ENCODE measurements at places on chromosomes 7 and 10.

- no peaks in the 10 kb centered on the region for H3K36me3 ChIP-seq
- DNase-seq: no peak
- H3K27me3 ChIP-seq: peaks cover 51% of the 10 kb centered on the region
Measured at GRCh38 chr7:90432752-90433151, 29.5 kb downstream of the CLDN12 start.

GRCh38 chr7:98841179-98841997 is 28.4 kb downstream of the TMEM130 start:
- DNase-seq: peak; percentile 40
- H3K27ac ChIP-seq: no peak overlapping the region
- no peak overlapping the region for H3K4me3 ChIP-seq
- peaks cover 2% of the 10 kb centered on the region for H3K4me1 ChIP-seq

DNA sequence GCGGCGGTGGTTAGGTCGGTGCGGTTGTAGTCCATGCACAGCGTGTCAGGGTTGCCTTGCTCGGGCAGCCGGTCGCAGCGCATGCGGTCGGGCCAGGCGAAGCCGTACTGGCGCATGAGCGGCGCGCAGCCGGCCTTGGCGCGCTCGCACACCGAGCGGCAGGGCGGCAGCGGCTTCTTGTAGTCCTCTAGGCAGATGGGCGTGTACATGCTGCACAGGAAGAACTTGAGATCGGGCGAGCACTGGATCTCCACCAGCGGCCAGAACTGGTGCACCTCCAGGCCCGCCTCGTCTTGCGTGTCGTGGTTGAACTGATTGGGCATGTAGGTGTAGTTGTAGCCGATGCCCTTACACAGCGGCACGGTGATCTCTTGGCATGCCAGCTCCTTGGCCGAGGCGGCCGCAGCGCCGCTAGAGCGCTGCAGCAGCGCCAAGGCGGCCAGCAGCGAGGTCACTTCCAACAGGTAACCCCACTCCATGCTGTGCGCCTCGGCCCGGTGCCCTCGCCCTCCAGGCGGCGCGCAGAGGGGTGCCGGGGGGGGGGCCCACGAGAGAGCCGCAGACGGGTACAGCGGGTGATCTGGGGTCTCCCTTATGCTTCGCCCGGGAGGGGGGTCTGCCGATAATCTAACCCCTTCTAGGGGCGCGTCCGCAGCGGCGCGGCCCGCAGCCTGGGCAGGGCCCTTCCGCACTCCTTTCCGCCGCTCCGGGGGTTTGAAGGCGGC is 983 bp downstream of the FZD8 start:
- H3K4me3 ChIP-seq: peak overlapping the region; percentile 80
- DNase-seq: peak; percentile 38
- H3K4me1 ChIP-seq: peaks cover 41% of the 10 kb centered on the region
- H3K27me3 ChIP-seq: peaks cover 73% of the 10 kb centered on the region

DNA sequence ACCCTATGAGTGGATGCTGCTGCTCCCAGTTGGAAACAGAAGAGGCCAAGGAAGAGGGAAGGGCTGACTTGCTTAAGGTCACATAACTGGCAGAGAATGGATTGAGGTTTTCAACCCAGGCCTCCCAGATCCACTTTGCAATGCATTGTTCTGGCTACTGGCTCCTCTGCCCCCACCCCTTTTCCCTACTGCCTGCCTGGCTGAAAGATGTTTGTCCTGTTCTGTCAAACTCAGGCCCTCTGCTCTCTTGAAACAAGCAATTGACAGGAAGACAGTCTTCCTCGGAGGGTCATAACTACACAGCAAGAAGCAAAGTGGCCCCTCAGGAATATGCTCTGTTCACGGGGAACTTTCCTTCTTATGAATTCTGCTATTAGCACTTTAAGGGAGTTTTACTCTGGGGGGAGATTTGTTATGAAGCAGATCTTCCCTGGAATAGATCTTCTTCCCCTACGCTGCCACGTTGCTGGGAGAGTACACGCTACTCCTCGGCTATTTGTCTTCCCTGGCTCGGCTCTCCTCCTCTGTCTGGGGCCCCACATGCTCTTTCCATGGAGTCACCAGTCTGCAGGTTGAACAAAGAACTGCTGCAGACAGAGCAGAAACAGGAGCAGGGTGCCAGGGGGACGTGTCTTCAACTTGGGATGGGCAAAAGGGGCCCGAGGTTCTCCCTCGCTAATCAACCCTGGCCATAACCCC is 436.1 kb downstream of the TYW1 start:
- no peaks in the 10 kb centered on the region for H3K4me1 ChIP-seq
- no peak for DNase-seq
- no peaks in the 10 kb centered on the region for H3K36me3 ChIP-seq
- no peaks in the 10 kb centered on the region for H3K27me3 ChIP-seq
- H3K4me3 ChIP-seq: no peak overlapping the region
- no peak overlapping the region for H3K27ac ChIP-seq

DNA sequence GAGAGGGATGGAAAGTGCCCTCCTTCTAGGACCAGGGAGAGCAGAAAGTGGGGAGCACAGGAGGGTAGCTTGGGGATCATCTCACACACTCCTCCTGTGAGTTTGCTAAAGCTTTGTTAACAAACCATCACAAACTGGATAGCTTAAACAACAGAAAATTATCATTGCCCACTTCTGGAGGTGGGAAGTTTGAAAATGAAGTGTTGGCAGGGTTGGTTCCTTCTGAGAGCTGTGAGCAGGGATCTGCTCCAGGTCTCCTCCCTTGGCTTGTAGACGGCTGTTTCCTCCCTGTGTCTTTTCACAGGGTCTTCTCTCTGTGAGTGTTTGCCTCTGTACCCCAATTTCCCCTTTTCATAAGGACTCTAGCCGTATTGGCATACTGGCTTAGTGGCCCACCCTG is 32.0 kb upstream of the CXCL12 start:
- no peaks in the 10 kb centered on the region for H3K4me1 ChIP-seq
- DNase-seq: no peak
- peaks cover 9% of the 10 kb centered on the region for H3K27me3 ChIP-seq

DNA sequence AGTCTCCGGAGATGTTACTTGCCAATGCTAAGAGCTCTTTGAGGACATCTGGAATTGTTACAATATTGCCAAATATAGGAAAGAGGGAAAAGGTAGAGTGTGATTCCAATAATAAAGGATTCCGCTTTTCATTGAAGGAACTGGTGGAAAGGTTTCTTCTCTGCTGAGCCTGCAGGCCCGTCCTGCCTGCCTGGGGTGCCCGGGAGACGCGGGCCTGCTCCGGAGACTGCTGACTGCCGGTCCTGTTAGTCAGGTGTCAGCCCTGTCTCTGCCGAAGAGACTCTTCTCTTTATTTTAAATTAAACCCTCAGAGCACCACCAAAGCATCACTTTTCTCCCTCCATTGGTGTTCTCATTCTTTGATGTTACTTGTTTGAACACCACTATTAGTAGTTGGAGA is 2.2 kb downstream of the EGFR start:
- no peak overlapping the region for H3K27ac ChIP-seq
- peaks cover 43% of the 10 kb centered on the region for H3K27me3 ChIP-seq
- H3K36me3 ChIP-seq: no peaks in the 10 kb centered on the region

GRCh38 chr7:22252016-22252415 is 104.9 kb downstream of the RAPGEF5 start:
- H3K27ac ChIP-seq: no peak overlapping the region
- peaks cover 3% of the 10 kb centered on the region for H3K36me3 ChIP-seq
- no peaks in the 10 kb centered on the region for H3K4me1 ChIP-seq
- no peak overlapping the region for H3K4me3 ChIP-seq
- no peak for DNase-seq

DNA sequence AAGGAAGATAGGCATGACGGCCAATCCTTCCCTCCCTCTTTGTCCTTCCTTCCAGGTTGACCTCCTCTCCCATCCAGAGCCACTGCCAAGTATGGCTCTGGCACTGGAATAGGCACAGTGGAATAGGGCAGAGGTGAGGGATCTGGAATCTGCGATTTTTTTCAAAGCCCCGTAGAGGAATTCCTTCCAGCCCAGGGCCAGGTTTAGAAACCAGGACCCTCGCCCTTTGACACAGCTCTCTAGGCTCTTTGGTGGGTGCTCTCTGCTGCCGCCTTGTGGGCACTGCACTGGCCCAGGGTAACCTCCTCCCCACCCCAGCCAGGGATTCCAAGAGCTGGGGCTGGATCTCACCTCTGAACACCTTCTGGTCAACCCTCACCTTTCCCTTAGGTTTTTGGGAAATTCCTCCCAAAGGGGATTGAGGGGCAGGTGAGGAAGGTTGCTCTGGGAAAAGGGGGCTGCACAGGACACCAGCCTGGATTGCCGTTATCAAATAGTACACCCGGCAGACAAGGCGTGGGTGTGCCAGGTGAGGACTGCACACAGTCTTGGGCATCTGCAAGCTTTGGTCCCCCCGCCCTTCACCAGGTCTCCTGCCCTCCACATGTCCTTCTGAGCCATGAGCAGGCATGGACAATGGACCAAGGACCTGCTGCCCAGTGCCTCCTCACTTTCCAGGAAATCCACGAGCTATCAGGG is 22.8 kb downstream of the C10orf105 start:
- H3K4me3 ChIP-seq: no peak overlapping the region
- H3K4me1 ChIP-seq: peaks cover 53% of the 10 kb centered on the region
- H3K27me3 ChIP-seq: peaks cover 4% of the 10 kb centered on the region

GRCh38 chr7:47247132-47247531 is 334.8 kb downstream of the TNS3 start:
- no peaks in the 10 kb centered on the region for H3K36me3 ChIP-seq
- H3K27ac ChIP-seq: no peak overlapping the region
- H3K4me1 ChIP-seq: no peaks in the 10 kb centered on the region

- H3K27me3 ChIP-seq: no peaks in the 10 kb centered on the region
- no peak for DNase-seq
- H3K4me1 ChIP-seq: peaks cover 15% of the 10 kb centered on the region
- no peak overlapping the region for H3K4me3 ChIP-seq
- H3K36me3 ChIP-seq: peaks cover 2% of the 10 kb centered on the region
Measured at GRCh38 chr7:107889992-107890391, 991 bp upstream of the DLD start.

GRCh38 chr7:122460936-122461335 is 156.4 kb upstream of the FEZF1 start:
- H3K36me3 ChIP-seq: no peaks in the 10 kb centered on the region
- H3K27me3 ChIP-seq: no peaks in the 10 kb centered on the region
- no peaks in the 10 kb centered on the region for H3K4me1 ChIP-seq

DNA sequence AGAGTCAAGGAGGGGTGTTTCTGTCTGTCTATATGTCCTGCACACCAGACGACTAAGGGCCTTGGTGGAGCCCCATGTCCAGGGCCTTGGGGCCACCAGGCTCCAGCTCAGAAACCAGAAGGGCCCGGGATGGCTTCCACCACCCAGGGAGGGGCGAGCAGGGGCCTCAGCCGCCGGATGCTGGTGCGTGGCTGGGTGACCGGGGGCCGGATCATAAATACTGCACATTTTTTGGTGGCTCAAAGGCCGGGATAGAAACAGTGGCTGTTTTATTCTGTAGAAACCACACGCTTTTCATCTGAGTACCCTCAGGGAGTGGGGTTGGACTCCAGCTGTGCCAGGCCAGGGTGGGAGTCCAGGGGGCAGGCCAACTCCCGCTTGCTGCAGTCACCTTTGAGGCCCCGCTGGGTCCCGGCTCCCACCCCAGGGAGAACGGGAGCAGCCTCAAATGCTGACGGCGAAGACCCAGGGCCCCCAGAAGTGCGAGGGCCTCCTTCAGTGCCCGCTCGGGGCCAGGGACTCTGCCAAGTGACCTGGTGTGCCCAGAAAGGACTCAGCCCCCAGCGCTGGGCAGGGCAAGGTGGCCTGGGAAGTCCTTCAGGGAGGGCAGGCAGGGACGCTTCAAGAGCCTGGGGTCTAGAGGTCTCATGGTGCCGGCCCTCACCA is 28.2 kb downstream of the PDGFA start:
- no peak overlapping the region for H3K27ac ChIP-seq
- peaks cover 5% of the 10 kb centered on the region for H3K4me1 ChIP-seq
- H3K36me3 ChIP-seq: peaks cover 7% of the 10 kb centered on the region
- no peak overlapping the region for H3K4me3 ChIP-seq

DNA sequence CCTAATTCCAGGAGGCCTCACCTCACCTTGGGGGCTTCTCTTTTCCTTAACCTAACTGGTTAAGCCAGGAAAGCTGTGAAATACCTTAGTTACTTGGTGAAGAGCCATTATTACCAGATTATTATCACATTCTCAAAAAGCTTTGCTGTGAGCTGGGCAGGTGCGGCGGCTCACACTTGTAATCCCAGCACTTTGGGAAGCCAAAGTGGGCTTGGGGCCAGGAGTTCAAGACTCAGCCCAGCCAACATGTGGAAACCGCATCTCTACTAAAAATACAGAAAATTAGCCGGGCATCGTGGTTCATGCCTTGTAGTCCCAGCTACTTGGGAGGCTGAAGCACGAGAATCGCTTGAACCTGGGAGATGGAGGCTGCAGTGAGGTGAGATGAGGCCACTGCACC is 102.4 kb upstream of the KLF6 start:
- no peaks in the 10 kb centered on the region for H3K27me3 ChIP-seq
- H3K36me3 ChIP-seq: no peaks in the 10 kb centered on the region
- peaks cover 39% of the 10 kb centered on the region for H3K4me1 ChIP-seq
- no peak overlapping the region for H3K4me3 ChIP-seq

DNA sequence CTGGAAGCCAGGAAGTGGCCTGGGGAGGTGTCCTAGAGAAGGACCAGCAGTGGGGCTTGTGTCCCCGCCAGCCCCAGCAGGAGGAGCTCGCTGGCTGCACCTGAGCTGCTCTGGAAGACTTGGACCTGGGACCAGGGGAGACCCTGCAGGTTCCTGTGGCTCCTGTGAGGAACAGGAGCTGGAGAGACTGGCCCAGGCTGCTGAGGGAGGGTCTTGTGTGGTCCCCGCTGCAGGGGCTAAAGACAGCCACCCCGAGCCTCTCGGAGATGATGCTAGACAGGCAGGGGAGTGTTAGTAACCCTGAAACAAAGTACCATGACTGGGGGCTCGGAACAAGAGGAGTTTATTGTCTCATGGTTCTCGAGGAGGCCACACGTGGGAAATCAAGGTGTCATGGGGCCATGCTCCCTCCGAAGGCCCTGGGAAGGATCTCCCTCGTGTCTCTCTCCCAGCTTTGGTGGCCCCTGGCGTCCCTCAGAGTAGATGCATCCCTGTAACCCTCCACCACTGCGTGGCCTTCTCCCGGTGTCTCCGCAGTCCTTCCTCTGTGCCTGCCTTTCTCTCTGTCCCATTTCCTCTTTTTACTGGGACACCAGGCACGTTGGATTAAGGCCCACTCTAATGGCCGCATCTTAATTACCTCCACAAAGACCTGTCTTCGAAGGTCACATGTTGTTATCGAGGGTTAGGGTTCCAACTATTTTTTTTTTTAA is 348.4 kb downstream of the GLRX3 start:
- no peak for DNase-seq
- no peaks in the 10 kb centered on the region for H3K4me1 ChIP-seq
- no peaks in the 10 kb centered on the region for H3K27me3 ChIP-seq
- H3K27ac ChIP-seq: no peak overlapping the region
- H3K36me3 ChIP-seq: no peaks in the 10 kb centered on the region

- no peak overlapping the region for H3K27ac ChIP-seq
- H3K4me1 ChIP-seq: peaks cover 6% of the 10 kb centered on the region
- H3K36me3 ChIP-seq: no peaks in the 10 kb centered on the region
- H3K4me3 ChIP-seq: no peak overlapping the region
- peaks cover 29% of the 10 kb centered on the region for H3K27me3 ChIP-seq
Measured at GRCh38 chr10:44382131-44382858, 2.6 kb downstream of the CXCL12 start.

GRCh38 chr7:7719236-7719635 is 829 bp upstream of the RPA3 start:
- DNase-seq: no peak
- H3K4me3 ChIP-seq: no peak overlapping the region
- H3K4me1 ChIP-seq: peaks cover 2% of the 10 kb centered on the region
- H3K36me3 ChIP-seq: peaks cover 16% of the 10 kb centered on the region

Measured in stimulated activated naive B cell treated with anti-CD40 and anti-IgM and Interleukin-4, amounts not matched to agents 10 μg/mL and 1 μg/mL and 100 μg/mL, for 72 hours (primary cell).